ENCODE measurements at places on chromosomes 7 and 10. TPM values are rescaled to one million over a fixed set of nuclear protein-coding genes. Genes with fewer than 3 reads are reported as not detected.

The CCZ1B gene
- total RNA-seq: 42.0 TPM

The INSYN2A gene
- total RNA-seq: 0.06 TPM

The TMEM178B gene
- 0.06 TPM for total RNA-seq

The SLC16A12 gene
- 0.53 TPM for total RNA-seq

The TMEM176A gene
- not detected for total RNA-seq

The SPDYE11 gene
- not detected for total RNA-seq

The CHST12 gene
- 4.2 TPM for total RNA-seq

The TRIM4 gene
- total RNA-seq: 24.7 TPM

The MOGAT3 gene
- total RNA-seq: not detected

The DNAH11 gene
- 0.40 TPM for total RNA-seq

The RBM20 gene
- 0.66 TPM for total RNA-seq

The CRPPA gene
- total RNA-seq: 2.7 TPM

The TAS2R41 gene
- total RNA-seq: not detected

The TMEM26 gene
- total RNA-seq: 12.2 TPM

The SLC18A3 gene
- not detected for total RNA-seq

The NRCAM gene
- 1.6 TPM for total RNA-seq

The CDH23 gene
- 0.26 TPM for total RNA-seq

The IGFBP3 gene
- total RNA-seq: 970 TPM

The ADRA2A gene
- 4.2 TPM for total RNA-seq

The PHKG1 gene
- 9.4 TPM for total RNA-seq

The DGKI gene
- total RNA-seq: 5.3 TPM

The GBX1 gene
- total RNA-seq: not detected

The FAM25G gene
- not detected for total RNA-seq

The FAM237B gene
- total RNA-seq: not detected

The STAMBPL1 gene
- total RNA-seq: 64.6 TPM

The GNAT3 gene
- total RNA-seq: not detected

The GSTO2 gene
- 3.4 TPM for total RNA-seq

The GLRX3 gene
- 71.2 TPM for total RNA-seq

The CALHM2 gene
- 38.6 TPM for total RNA-seq

All from aortic smooth muscle cell (primary cell).